ENCODE measurements at places on chromosomes 1 and 21.

DNA sequence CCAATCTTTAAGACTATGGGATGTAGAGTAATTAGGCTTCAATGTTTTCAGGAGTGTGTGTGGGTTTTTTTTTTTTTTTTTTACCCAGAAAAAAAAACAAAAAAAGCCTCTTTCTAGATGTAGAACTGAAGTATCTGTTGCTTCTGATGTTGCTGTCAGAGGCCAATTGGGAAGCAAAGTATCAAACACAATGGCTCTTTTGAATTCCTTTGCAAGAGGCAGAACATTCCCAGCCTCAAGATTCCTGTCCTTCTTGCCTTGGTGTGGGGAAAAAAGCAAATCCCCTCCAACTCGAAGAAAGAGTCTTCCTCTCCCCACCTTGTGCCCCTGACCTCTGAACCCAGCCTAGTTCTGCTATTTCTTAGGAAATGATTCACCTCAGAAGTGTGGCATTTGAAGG is 55.4 kb upstream of the LMO4 start:
- no peak for DNase-seq

DNA sequence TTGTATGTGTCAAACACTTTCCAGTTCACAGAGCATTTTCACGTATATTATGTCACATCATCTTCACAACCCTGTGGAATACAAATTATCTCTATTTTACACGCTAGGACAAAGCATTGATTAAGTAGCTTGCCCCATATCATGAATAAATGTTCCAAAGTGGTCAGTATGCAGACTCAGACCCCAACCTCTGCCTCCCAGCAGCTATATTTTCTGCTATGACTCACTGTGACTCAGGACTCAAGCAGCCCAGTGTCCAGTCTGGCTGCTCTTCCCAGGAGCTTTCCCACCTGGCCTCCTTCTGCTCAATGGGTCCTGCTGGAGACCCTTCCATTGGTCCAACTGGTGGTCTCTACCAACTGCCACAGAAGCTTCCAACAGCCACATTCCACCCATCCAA is 56.0 kb upstream of the RAP1A start:
- DNase-seq: no peak

DNA sequence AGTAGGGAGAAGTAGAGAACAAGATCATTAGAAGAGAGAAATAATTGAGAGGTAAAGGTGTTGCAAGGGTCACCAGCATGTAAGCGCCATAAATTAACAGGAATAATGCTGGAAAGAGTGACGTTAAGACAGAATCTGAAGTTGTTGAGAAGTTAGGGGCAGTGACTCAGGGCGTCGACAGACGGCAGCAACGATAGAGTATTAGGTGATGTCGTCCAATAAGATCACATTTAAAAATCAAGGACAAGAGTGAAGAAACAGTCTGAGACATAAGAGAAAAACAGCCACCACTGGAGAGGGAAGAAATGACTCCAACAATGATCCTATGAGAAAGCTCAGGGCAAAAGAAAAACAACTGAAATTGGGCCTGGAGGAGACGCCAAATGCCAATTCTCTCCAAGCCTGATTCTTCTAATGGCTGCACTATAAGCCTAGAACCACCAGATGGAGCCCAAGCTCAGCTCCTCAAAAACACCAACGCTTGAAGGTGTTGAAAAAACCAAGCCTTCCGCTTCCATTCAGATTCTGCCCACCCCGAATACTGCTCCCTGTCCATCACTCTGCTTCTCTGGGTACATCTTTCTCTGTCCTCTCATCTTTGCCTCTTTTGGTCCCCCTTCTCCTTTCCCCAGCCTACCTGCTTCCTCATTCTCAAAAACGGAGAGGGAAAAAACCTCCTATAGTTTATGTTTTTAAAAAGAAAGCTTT is 70.0 kb downstream of the LUZP1 start:
- peak; percentile 36 for DNase-seq

GRCh38 chr1:202562444-202563060 is 147.7 kb downstream of the SYT2 start:
- no peak for DNase-seq

- DNase-seq: no peak
These were observed 42.7 kb upstream of the SLC19A2 start for GRCh38 chr1:169528215-169529067.

DNA sequence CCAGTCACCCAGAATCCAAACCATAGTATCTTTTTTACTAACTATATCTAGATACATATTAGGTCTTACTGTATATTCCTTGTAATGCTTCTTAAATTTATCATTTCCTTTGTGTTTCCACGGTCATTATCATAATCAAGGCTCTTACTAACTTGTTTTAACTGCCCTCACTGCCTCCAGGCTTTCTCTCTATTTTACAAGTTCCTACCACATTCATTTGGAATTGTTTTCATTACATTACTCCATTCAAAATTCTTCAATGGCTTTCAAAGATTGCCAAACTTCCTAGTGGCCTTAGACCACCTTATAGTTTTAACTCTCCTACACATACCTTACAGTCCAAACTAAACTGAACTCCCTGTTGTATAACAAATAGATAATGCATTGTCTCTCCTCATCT is 6.3 kb downstream of the HFM1 start:
- DNase-seq: no peak

Measured in activated gamma-delta T cell treated with anti-CD3 and anti-CD28 coated beads, Interleukin-2, amount 50 U/mL, for 16 hours (primary cell).